ENCODE measurements at places on chromosomes 11 and 22.

DNA sequence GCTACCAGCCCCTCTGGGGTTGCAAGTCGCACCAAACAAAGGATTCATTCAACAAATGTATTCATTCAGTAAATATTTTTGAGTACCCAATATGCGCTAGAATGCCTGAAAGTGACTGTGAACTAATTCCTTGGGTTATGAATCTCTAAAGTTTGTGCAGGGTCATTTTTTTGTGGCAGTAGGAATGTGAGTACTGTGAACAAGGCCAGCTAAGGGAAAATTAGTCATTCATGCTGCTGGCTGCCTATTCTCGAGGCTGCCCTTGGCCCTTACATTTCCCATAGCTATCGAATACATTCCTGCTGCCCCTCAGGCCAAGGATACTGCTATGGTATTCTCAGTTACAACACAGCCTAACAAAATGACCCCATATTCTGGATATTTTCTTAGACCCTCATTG, 141.6 kb downstream of the TRPC6 start:
- no peak for DNase-seq

DNA sequence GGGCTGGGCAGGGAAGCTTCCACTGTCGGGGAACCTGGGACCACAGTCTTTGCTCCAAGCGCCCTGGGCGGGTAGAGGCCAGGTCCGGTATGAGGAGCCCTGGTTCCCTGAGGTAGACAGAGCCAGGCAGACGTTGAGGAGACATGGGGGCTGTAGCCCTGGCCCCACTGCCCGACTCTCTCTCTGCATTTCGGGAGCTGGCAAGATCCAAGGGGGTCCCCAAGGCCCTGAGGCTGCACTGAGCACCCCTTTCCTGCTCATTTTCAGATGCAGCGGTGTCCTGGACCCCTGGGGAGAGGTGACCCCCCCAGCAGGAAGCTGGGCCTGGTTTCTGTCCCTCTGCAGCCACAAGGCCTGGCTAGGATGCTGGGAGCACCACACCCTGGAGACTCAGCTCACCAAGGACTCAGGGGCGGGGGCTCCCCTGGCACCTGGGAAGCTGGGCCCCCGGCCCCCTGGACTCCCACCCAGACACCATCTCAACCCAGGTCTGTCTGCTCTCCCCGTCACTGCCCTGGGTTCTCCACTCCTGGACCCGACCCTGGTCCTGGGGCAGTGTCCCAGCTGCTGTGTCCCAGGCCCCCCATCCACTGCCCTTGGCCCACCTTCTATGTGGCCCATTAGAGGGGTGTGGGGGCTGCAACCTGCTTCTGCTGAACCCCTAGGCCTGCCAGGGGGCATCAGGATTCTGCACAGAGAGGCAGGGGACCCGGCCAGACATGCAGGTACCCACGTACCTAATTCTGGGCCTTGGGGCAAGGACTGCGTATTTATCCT, 15.0 kb upstream of the MUC6 start:
- no peak for DNase-seq

- DNase-seq = no peak
These were observed 131.9 kb downstream of the WNT11 start for GRCh38 chr11:76074148-76075095.

DNA sequence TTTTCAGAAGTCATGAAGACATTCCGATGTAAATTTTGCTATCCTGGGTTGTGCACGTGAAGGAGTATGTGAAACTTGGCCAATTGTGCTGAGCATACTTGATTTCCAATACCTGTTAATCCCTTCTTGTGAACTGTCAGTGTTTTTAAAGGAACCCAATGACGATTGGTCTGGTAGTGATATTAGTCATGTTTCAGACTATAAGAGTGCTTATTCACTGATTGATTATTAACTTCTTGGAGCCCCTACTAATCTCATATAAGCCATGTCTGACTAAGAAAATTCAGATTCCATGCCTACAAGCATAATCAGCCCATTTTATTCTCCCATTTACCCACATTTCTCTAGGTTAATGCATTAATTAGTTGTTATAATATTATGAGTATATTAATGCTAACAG, 330.8 kb upstream of the MTNR1B start:
- no peak for DNase-seq

DNA sequence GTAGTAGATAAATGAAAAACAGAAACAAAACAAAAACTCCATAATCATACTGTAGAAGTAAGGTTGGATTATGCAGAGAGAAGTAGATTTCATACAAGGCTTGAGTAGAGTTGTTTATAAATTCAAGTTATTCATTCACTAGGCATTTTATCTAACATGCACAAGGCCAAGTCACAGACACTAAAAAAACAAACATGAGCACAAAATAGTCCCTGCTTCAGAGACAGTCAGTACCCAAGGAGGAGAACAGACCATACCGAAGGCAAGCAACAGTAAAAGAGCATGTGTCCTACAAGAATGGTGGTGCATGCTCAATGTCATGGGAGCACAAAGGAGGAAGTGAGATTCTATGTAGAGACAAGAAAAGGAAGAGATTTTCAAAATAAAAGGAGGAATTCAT, 796.5 kb upstream of the LRRC4C start:
- DNase-seq = no peak

GRCh38 chr11:104164028-104164520, at the start of gene PDGFD:
Gene PDGFD, minus strand, starts transcription at chr11:104164147.
- DNase-seq = peak; percentile 8

DNA sequence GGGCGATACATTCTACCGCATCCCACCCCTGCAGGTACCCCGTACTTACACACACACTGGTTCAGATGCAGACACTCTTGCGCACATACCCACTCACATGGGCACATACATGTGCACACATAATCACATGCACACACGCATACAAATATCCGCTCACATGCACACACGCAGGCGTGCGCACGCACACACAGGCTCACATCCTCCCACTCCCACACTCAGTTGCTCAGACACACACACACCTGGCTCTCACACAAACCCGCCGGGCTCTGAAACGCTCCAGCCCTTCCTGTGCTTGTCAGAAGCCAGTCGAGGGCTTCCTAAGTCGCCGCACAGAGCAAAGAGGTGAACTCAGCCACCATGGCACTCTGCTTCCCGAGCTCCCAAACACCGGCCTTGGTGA, 164.5 kb downstream of the CRYBB2 start:
- no peak for DNase-seq
